ENCODE measurements at places on chromosomes 5 and 9.

DNA sequence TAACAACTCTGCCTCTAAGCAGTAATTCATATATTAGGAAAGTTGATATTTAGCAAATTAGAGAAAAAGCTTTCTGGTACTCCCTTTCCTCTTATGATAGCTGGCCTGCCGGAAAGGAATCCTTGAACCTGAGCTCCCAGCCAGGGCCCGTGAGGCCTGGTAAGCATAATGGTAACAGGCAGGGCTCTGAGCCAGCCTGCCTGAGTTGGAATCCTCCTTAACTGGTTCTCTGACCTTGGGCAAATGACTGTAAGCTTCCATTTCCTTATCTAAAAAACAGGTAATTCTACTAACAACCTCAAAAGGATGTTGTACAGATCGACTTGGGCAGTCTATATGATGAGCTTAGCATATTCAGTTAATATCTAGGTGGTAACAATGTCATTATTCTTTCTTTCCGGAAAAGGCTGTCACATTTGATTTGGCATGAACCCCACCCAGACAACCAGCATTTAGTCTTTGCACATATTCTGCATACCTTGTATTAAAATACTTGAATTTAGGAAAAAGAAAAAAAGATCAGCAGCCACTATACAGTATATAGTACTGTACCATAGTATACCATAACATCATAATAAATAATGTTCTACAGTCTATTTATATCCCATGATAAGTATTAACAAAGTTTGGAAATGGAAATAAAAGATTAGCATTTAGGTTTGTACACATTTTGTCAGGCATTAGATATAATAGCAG lies 55.7 kb upstream of the MAP3K1 start:
- DNase-seq, result no peak

- no peak for DNase-seq
Measured at GRCh38 chr5:65190328-65191053, 291.2 kb downstream of the ADAMTS6 start.

DNA sequence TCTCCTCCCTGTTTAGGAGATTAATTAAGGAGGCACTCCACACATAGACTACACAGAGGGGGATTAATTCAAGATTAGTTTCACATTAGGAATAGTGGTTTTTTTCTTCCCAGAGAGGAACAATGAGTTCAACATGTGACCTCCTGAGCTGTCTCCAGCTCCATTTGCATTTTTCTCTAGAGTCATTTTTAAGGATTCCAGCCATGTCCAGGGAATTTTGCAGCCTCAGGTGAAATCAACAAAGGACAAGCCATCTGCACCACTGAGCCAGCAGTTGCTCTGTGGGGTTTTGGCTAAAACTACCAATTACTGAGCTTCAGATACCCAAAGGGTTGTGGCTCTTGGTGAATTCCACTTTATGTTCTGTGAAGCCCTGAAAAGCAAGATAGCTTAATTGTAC lies 258.5 kb upstream of the PPP1R2B start:
- DNase-seq, result no peak

- no peak for DNase-seq
Measured at GRCh38 chr9:8492024-8492423, 692.4 kb upstream of the DMAC1 start.

DNA sequence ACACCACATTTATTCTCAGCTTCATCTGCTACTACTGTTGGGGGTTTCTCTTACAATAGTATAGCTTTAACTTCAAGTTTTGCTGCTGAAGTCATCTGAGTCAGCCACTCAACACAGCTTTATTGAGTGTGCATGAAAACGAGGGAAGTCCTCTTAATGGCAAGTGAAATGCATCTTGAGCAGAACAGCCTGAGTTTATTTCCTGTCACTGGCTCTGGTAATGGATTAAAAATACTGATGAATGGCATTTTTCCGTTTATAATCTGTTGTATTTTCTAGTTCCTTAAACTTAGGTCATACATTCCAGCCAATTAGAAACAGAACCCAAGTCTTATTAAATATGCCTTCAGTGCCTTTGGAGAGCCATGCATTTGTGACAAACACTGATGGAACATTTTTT lies 238.6 kb downstream of the SLF1 start:
- no peak for DNase-seq

DNA sequence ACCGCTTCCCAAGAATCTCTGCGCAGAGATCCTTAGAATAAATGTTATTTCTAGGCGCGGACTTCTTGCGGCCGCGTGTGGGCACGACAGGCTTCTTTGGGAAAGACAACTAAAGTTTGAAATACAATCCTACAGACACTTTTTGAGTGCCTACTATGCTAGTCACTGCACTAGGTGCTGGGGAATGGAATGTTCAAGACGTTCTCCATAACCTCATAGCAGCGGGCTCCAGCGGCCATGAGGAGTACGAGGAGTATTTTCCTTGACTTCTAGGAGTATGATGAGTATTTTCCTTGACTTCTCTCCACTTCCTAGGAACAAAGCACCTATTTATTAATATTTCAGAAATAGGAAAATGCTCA lies 636 bp upstream of the PWWP2A start:
- DNase-seq, result no peak
